ENCODE measurements at places on chromosomes 6 and 20.

- DNase-seq: no peak
Observed at GRCh38 chr20:43916073-43916880, 1.6 kb downstream of the TOX2 start.

- no peak for DNase-seq
Observed at GRCh38 chr20:11192106-11192505, 518.3 kb upstream of the JAG1 start.

- DNase-seq: peak; percentile 9
Observed at GRCh38 chr6:69232911-69233448, 563.8 kb downstream of the LMBRD1 start.

DNA sequence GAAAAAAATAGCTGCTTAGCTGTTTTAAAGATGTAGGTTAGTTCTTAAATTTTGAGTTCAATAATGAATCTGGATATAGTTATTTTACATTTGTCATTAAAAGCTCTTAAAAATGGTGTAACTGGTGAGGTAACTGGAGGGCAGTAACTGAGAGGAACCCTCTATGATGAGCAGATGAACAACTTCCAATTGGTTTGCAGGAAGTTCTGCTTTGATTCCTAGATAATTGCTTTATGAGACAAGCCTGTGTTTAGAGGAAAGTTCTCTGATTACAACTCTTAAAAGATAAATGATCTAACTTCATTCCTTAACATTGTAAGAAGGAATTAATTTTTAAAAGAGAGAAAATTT, 8.5 kb downstream of the MYLIP start:
- no peak for DNase-seq

GRCh38 chr6:27062755-27063154, 184.7 kb upstream of the PRSS16 start:
- DNase-seq: no peak

DNA sequence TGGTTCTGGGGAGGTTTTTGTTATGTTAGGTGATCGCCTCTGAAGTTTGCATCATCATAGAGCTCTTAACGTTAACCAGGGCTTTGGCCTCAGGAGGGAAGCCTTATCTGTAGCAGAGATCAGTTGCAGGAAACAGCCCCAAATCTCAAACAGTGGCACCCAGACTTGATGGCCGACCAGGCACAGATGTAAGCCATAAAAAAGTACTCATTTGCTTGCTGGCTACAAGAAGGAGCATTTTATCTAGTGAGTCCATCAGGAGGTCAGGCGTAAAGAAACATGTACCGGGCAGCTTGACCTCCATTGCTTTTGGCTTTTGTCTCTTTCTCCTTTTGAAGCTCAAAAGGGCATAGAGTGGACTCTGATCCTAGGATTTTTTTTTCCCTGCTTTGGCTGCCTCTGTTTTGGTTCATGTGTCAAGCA, 122.3 kb downstream of the CCDC170 start:
- DNase-seq: no peak

- no peak for DNase-seq
Observed at GRCh38 chr6:118844915-118845314, 49.0 kb upstream of the ASF1A start.

GRCh38 chr20:58748618-58749017, 56.0 kb downstream of the NPEPL1 start:
- no peak for DNase-seq

- DNase-seq: no peak
Observed at GRCh38 chr6:26218824-26219223, 131.6 kb downstream of the HFE start.

- DNase-seq: no peak
Observed at GRCh38 chr20:20832715-20833114, 120.3 kb upstream of the RALGAPA2 start.

DNA sequence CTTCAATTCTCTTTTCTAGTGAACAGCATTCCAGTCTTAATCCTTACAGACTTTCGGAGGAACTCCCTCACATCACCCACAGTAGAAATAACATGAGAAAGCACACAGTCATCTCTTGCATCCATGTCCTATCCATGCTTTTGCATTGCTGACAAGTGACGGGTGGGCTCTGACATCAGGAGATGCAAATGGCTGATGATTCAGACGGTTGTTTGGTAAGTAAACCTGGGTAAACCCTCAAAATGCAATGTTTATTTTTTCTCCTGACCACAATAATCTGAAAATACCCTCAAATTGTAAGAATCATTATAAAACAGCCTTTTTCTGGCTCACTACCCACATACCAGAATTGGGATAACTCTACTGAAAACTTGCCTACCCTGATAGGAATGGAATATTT, 792.0 kb downstream of the MAFB start:
- DNase-seq: no peak

GRCh38 chr6:152189736-152190135, 382.3 kb downstream of the ESR1 start:
- DNase-seq: no peak

GRCh38 chr6:160054913-160055312, 66.7 kb upstream of the SLC22A1 start:
- DNase-seq: no peak

- DNase-seq: no peak
Observed at GRCh38 chr6:161130967-161131766, 139.6 kb downstream of the MAP3K4 start.

GRCh38 chr6:2852921-2853322, 11.3 kb upstream of the SERPINB1 start:
- no peak for DNase-seq

DNA sequence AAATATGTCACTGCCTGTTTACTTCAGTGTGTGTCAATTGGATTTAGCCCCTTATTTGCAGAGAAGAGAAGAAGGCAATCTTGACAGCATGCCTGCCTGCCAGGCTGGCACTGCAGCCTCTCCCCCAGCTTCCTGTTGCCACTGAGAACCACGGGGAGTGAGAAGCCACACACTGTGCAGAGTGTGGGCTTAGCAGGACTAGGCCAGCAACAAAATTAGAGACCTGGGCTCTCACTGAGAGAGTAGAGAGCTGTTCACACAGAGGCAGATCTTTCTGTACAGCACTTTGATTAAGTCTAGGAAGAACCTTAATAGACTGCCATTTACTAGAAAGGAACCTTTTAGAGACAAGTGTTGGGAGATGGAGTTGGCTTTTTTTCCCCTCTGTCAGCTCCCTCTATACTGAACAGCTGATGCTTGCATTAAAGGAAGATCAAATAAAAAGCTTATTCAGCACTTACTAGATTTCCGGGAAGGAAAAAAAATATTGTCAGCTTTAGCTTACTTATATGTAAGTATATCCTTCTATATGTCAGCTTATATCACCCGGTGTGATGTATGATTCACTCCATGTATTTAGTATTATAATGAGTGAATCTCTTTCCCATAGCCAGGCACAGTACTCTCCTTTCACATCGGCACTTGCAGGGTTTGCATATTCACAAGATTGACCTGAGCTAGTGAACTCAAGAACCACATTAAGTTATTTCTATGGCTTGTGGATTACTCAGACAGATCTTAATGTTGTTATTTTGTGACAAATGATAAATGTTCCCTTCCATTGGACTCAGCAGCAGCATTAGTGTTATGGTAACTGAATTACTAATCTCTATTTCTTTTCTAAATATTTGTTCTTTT, 851.0 kb upstream of the EPHA7 start:
- DNase-seq: no peak

- DNase-seq: peak; percentile 17
Observed at GRCh38 chr6:107228754-107229153, 113.4 kb upstream of the BEND3 start.

DNA sequence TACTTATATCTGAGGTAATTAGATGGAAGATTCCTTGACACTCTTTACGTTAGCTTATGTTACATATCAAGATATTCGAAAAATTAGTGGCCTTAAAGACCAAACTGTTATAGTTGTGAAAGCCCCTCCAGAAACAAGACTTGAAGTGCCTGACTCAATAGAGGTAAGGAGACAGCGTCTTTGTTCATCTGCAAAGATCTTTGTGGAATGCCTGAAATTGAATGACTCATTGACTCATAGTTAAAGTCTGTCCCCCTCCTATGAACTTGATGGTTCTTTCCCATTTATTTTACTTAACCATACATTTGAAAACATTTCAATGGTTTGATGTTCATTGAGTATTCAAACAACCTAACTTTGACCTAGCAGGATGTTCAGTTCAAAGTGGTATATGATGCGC, 47.6 kb upstream of the CDKAL1 start:
- no peak for DNase-seq

- DNase-seq: peak; percentile 76
Observed at GRCh38 chr6:27251112-27251605, 3.7 kb downstream of the PRSS16 start.

GRCh38 chr6:43924222-43924702, 154.3 kb downstream of the VEGFA start:
- DNase-seq: no peak

- no peak for DNase-seq
Observed at GRCh38 chr6:149906405-149906804, 8.5 kb upstream of the RAET1E start.

GRCh38 chr6:104625536-104625935, 234.2 kb downstream of the HACE1 start:
- DNase-seq: no peak

GRCh38 chr6:46440141-46440540, 51.1 kb downstream of the RCAN2 start:
- DNase-seq: no peak

DNA sequence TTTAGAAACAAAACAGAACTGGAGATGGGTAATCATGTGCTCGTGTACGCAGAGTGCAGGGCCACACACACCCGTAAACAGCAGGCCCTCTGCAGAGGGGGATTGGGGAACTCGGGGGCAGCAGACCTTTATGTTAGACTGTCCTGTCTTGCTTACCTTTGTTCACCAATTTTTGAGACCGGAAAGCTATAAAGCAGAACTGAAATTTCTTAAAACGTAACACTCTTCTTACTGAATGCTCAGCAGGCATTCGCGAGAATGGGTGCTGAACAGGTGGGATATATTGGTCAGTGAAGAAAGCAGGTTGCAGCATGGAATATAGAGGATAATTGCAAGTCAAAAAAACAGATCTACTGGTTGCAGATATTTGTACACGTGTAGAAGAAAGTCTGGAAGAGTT, 211.1 kb downstream of the BMP7 start:
- no peak for DNase-seq

GRCh38 chr6:111837641-111838500, 35.4 kb downstream of the FYN start:
- no peak for DNase-seq

- DNase-seq: no peak
Observed at GRCh38 chr6:142886431-142887170, 58.4 kb downstream of the HIVEP2 start.

DNA sequence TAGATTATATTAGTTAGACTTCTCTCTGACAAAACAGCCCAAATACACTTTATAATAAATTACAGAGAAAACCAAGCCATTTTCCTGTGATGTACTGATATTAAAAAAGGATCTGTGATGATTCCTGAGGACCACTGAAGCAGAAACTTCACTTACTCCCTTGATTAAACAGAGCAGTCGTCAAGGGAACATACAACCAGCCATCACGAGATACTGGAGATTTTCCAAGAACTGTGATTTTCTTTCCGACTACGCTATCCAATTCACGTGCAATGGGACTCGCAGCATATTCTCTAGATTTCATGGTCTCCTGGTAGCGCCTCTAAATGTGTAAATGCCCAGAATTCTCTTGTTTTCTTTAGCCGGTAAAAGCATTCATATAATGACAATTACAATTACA, 377.4 kb downstream of the PHF3 start:
- no peak for DNase-seq

GRCh38 chr20:35297740-35298139, 5.5 kb upstream of the FAM83C start:
- no peak for DNase-seq

GRCh38 chr20:1469925-1470571, 3.4 kb upstream of the NSFL1C start:
- peak; percentile 63 for DNase-seq

Data from DMS 273 treated with DMSO at 0.1 percent for 48 hours (cell line).